ENCODE measurements at places on chromosomes 5 and 9.
A peak's percentile ranks its signal among the peaks of the same experiment; 100 is the strongest.

GRCh38 chr5:126849101-126849678, 72.3 kb downstream of the LMNB1 start:
- DNase-seq: no peak

DNA sequence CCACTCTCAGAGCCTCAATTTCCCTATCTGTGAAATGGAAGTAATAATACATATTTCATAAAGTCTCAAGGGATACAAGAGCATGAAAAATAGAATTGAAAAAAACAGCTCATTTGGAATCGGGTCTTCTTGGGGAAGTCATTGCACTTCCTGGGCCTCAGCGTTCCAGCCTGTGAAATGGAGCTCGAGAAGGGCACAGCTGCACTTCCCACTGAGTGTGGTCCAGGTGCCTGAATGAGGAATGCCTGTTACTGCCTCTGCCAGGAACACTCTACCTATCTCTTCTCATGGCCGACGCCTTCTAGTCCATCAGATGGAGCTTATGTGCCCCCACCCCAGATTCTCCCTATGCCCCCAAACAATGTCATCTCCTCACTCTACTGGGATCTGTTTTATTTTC, 924 bp upstream of the NEURL1B start:
- no peak for DNase-seq

GRCh38 chr5:142807372-142807911, 37.3 kb downstream of the ARHGAP26 start:
- DNase-seq: peak; percentile 43

- DNase-seq: no peak
These were observed 1.9 kb upstream of the MRPS2 start for GRCh38 chr9:135498381-135499126.

- DNase-seq: no peak
These were observed 58.8 kb downstream of the SH3PXD2B start for GRCh38 chr5:172395483-172395882.

DNA sequence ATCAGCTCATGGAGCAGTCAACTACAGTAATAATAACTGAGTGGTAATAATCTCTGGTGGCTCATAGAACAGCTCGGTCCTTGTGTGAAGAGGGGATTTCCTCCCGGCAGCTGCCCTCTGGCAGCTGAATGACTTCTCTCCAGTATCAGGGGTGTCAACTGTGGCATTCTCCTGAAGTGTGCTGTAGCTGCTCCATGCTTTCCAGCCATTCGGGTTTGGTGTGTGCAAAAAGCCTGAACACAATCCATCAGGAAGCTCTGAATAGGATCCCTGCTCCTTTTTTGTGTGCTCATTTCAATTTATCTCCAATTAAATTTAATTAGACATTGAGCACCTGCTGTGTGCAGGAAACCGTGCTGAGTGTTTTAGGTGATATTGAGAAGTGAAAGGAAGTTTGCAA, 59.8 kb upstream of the BARX1 start:
- DNase-seq: no peak

GRCh38 chr5:30994176-30994575, 199.3 kb upstream of the CDH6 start:
- DNase-seq: no peak

DNA sequence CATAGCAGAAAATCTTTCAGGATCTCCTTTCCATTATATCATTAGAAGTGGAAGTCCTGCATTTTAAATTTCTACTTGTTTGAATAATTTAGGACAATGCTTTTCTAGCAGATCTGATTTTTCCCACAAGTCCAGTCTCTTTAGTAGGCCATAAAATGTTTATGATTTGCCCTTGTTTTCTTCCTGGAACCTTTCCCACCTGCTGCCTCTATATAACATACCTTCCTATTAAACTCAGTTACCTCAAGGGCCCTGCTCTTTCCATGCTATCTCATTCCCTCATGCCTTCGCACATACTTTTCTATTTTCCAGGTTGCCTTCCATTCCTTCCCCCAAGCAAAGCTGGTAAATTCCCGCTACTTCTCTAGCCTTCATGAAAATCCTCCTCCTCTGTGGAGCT, 187.0 kb upstream of the EFNA5 start:
- no peak for DNase-seq

- no peak for DNase-seq
These were observed 125.1 kb upstream of the LHFPL2 start for GRCh38 chr5:78773655-78774054.

DNA sequence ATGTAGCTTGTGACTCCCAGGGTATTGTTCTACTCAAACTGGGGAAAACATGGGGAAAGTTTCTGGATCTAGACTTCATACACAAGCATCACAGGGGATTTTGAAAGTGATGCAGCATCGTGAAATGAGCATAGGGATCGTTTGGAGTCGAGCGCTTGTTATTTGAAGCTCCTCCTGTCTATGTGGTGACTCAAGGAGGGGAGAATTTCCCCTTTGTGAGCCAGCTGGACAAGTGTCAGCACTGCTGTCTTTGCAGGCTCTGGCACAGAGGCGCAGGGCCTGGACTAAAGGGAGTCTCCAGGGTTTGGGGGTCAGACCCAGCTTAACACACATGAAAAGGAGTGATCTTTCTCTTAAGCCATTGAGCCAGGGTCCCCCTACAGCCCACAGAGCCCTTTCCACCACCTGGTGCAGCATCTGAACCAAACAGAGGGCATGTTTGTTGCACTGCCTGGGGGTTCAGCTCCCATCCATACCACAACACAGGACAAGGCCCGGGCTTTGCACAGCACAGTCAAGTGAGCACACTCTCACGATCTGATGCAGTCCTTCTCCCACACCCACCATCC, 51.0 kb downstream of the IRF1 start:
- no peak for DNase-seq

GRCh38 chr9:33927694-33928093, 110.7 kb downstream of the UBE2R2 start:
- DNase-seq: no peak

DNA sequence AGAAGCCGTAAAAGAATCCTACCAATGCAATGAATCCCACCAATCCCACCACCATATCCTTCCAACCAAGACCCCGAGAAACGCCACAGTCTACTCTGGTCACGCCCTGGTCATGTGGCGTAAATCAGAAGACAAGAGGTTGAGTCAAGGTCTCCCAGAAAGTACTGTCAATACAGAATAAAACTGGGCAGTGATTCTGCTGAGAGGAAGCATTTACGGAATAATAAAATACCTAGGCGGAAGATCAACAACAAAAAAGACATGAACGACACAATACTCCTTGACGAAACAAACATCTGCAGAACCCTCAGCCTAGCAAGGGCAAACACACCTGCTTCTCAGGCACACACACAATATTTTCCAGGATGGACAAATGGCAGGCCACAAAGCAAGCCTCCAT, 62.8 kb downstream of the GOLM1 start:
- DNase-seq: no peak

- no peak for DNase-seq
These were observed 18.3 kb downstream of the CMBL start for GRCh38 chr5:10289353-10289752.

- no peak for DNase-seq
These were observed 275 bp downstream of the AHRR start for GRCh38 chr5:321726-322251.

GRCh38 chr5:2897276-2897961, 145.9 kb upstream of the IRX2 start:
- no peak for DNase-seq

DNA sequence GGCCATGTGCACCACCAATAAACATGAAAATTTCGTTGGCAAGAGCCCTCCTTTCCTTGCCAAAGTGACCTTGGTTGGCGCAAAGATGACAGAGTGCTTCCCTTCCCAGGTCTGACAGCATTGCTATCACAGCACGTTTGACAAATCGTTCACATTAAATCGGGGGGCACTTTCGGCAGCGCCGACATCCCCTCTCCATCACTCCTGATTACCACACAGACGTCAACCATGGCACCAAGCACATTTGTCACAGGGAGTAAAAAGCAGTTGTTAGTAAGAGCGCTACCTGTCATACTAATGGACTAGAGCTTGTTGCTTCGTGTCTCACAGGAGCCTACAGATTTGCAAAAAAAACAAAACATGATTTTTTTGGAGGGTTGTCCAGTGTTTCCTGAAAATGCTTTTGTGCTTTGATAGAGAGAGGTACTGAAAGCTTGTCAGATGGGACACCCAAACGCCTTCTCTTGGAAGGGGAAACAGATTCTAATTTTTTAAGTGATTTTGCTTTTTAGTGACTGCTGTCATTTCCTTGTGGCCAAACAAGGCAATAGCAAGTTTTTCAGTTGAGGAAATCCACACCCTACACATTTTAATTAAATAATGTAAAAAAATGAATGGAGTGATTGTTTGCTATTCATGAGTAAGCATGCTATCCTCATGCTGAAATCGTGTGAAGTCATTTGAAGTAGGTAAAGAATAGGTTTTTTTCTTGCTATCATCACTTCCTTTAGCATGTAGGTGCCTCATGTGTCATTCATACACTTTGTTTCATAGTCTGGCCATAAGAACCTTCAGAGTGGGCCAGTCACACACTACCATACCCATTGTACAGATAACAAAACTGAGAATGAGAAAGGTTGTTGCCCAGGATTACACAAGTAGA, 682.8 kb upstream of the WWC1 start:
- no peak for DNase-seq

GRCh38 chr5:133052317-133053175, 733 bp downstream of the HSPA4 start:
- peak; percentile 75 for DNase-seq

GRCh38 chr9:121503444-121503843, 3.8 kb upstream of the GGTA1 start:
- DNase-seq: no peak

- no peak for DNase-seq
These were observed 611.7 kb upstream of the FTMT start for GRCh38 chr5:121239951-121240350.

GRCh38 chr9:97502222-97502983, 937 bp downstream of the TMOD1 start:
- DNase-seq: no peak

DNA sequence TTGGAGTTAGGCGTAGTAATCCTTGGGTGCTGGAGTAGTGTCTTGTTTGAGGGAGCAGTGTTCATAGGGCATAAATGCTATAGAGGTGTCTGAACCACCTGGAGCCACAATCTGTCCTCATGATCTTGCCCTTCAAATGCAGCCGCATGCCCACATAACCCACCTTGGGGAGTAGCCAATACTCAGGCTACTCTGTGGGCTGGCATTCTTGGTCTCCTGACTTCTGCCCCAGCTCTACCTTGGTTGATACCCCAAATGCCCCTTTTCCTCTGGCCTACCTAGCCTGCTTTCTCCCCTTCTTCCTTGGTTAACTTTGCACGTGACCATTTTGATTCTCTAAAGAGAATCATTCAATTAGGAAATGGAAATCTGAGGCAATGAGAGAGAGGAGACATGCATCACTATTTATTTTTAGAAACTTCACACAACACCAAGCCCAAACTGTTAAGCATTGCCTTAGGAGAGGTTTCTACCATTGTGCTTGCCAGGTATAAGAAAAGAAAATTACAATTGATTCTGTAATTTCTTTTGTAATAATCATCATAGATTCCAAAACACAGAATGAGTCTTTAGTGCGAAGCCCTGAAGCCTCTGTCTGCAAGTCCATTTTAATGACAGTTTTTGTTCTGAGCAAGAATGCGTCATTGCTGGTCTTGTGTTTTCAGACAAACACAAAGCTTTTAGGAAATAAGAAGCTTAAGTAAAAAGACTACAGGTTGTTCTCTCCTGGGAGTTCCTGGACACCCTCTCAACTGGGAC, 135.2 kb downstream of the C9orf152 start:
- no peak for DNase-seq

- no peak for DNase-seq
These were observed 63.9 kb downstream of the MAT2B start for GRCh38 chr5:163569284-163569683.

DNA sequence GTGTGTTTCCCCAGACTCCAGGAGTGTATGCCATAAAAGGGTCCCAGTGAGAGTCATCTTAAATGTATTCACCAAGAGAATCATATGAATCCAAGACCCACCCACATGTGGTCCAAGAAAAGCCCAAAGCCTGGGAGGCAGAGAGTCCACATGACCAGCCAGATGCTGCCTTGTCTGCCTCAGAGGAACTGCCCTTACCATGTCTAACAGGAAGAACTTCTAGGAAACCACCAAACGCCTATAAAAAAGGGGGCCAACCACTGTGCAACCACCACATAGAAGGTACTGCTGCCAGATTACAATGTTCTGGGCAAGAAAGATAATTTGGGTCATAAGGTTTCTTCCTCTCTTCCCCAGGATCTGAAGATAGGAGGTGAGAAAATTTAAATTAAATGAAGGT, 129.8 kb upstream of the SLC24A2 start:
- no peak for DNase-seq

DNA sequence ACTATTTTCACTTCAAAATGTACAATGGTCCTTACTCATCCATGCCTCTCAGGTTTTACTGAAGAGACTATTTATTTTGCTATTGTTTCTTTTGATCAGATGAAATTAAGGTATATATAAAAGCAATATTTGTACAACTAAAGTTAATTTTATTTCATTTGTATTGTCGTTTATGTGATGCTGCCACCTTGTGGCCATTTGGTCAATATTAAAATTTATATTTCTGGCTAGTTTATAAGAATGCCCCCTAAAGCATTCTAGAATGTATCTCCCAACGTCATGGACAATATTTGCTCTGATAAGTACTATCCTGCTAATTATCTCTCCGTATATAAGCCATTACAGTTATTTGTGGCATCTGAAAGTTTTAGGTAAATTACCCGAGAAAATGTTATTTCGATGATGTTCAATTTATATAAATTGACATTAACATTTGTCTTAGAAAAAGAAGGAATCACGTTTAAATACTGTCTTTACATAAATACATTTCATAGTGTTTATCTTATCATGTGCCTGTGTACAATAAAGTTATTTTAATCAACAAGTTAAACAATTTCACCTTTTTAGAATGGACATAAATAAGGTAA, 680.0 kb downstream of the TAF11L14 start:
- peak; percentile 43 for DNase-seq

GRCh38 chr5:14440582-14441431, 140.8 kb upstream of the OTULINL start:
- no peak for DNase-seq

GRCh38 chr9:34552606-34552981, 29.8 kb upstream of the ENHO start:
- DNase-seq: no peak
